Stimulated activated naive CD8-positive, alpha-beta T cell treated with anti-CD3 and anti-CD28 coated beads, Interleukin-15, Interleukin-2, amounts not matched to agents 100 U/mL and 50 U/mL, for 24 hours (primary cell): ENCODE measurements at places on chromosomes 1 and 21.
A peak's percentile ranks its signal among the peaks of the same experiment; 100 is the strongest.

DNA sequence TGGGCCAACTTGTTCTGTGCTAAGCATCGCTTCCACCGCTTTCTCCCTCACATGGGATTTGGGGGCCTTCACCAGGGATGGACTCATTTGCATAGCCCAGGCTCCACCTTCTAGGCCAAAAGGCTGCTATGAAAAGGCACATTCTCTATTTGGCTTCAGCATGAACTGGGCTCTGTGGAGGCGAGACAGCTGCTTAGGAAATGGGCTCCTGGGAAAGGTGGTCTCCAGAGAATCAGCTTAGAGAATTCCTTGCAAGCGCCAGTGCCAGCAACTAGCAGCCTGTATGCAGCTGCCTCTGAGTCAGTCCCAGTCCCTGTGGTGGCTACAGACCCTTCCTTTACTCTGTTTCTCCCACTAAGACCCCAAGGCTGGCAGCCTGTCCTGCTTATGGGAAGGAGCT is 214.5 kb downstream of the HIVEP3 start:
- DNase-seq, result no peak

GRCh38 chr21:45270306-45270821 is 17.3 kb downstream of the POFUT2 start:
- DNase-seq, result no peak

GRCh38 chr1:36160949-36161485 is 5.1 kb downstream of the MAP7D1 start:
- peak; percentile 79 for DNase-seq

DNA sequence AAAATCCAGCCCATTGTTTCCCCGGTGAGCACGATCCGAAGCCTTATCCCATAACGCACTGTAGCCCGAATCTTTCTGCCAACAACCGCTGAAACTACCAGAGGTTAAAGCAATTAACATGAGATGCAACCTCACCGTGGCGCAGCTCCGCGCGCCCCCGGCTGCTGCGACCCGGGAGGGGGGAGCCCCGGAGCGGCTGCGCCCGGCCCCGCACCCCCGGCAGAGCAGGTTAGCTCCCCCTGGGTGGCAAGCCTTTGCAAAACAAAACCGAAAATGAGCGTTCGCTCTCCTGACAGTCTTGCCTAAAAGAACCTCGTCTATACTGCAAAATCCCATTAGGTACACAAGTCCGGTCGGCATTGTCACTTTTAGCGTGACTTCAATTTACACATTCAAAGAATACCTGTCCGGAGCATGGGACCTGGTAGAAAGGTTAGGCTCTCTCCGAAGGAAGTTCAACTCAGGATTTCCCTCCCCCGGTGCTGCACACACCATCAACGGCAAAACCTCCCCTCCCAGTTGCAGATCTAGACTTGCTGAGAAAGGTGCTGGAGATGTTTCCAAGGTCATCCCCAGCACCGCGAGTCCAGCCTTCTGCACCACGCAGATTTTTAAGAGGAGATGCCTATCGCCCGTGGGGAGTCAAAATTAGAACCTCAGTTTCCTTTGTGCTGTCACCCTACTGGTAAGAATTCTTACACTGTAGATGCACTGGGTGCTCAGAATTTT is 107.5 kb downstream of the ZNF281 start:
- DNase-seq, result peak; percentile 65

GRCh38 chr21:44448651-44449131 is 6.6 kb upstream of the LRRC3 start:
- DNase-seq, result no peak

DNA sequence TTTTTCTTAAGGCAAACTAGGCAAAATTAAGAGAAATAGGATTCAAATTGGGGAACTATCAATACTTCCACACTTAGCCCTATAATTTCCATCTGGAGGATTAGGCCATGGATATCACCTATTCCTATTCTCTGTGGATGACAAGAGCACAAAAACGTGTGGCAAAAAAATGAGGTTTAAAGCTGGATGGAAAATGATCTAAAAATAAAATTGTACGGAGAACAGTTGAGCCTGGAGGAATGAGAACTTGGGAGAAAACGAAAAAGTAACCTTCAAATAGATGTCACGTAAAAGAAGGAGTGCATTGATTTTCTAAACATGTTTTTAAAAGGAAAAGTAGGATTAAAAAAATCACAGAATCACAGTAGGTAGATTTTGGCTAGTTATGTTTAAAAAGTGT is 55.7 kb downstream of the RGS4 start:
- DNase-seq, result no peak
